ENCODE measurements at places on chromosomes 2 and 18. TPM values are rescaled to one million over a fixed set of nuclear protein-coding genes. Genes with fewer than 3 reads are reported as not detected.

Gene FHOD3
- total RNA-seq, result 8.5 TPM

DNA sequence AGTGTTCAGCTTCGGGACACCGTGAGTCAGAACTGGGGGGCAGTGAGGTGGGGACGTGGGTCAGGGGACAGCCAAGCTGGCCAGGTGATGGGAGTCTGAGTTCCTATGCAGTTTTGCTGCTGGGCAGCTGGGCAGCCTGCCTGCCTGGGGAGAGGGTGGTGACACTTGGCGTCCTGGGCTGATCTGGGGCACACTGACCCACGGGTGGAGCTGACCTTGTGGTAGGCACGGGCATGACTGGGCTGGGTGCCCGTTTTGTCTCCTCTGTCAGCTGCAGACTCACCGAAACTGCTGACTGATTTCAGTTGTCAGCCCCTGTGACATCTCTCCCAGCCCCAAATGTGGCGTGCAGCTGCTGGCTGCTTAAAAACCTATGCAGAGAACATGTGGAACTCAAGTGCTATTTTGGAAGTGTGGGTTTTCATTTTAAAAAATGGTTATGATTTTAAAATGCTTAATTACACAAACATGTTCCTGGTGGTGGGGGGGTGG lies 32.6 kb upstream of the E2F6 start:
- peak; percentile 76 for DNase-seq

DNA sequence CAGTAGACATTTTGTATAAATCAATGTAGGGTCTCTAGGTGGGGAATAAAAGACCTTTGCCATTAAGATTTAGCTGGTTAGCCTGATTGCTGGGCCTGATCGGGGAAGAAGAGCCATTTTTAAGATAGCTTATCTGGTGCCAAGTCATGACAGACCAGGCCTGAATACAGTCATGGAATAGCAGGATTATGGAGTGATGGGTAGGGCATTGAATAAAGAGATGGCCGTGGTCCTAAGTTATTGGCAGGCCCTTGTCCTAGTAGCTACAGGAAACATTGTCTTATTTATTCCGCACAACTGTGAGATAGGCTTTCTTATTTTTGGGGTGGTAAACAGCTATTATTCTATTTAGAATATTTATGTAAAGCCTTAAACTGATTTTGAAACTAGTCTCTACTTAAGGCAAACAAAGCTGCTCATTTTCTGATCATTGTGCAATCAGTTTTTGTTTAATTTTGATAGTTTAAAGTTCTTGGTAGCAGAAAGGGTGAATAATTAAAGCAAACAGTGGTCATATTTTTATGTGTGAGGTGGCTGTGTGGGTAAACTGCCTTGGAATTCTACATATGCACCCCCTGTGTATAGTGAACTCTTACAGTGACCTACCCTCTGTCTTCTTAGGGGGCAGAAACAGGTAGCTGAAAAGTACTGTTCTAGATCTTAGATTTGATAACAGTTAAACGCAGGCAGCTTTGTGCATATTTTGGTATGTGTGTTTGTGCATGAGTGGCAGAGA lies 22.6 kb downstream of the ZNF236 start:
- DNase-seq, result no peak

Gene DLX2
- 0.32 TPM for total RNA-seq
